ENCODE measurements at places on chromosomes 3 and 15.

DNA sequence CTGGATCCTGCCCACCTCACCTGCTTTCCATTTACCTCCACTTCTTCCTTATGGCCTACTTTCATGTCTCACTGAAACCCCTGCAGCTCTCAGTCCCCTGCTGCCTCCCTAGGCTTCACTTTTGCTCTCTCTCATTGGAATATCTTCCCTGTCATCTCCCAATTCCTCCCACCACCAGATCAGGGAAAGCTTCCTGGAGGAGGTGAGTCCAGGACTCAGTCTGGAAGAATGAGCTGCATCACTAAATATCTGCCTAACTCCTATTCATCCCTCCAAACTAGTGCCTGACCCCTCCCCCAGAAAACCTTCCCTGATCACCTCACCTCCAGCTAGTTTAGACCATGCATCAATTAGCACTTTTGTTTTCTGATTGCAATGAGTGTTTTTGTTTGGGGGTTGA, 37.1 kb downstream of the MRPL46 start:
- DNase-seq = no peak

DNA sequence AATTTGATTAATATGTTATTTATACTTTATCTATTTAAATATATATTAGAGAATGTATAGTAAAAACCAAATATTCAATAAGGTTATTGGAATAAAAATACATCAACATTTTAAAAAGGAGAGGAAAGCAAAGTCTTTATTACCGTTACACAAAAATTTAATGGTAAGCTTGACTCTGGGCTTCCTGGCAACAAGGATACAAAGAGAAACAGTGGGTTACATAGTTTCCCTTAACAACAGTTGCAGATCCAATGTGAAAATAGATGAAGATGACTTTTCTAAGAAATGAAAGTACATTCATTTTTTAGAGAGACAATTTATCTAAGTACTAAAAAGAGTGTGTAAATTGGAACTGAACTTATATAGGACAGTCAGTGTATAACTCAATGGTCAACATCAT, 6.0 kb upstream of the PHLDB2 start:
- no peak for DNase-seq

DNA sequence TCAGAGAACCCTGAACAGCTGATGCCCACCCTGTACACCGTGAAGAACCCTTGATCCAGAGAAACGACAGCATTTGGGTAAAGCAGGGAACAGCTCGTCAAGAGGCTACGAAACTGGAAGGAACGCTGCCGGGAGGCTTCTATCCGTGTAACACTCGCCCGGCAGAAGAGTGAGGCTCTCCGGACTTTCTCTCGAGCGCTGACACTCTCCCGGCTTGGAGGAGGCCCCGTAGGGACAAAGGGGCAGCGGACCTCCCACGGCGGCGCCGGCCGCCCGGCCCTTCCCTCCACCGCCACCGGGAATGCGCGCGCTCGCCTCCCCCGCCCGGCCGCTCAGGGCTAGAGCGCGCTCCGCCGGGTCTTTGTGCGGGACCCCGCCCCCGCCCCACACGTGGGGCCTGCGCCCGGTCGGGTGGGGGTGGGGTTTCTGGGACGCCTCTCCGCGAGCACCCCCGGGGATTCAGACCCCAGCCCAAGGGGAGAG, 1.7 kb downstream of the HYAL2 start:
- no peak for DNase-seq

GRCh38 chr3:51671734-51672475, 853 bp downstream of the TEX264 start:
- peak; percentile 52 for DNase-seq

DNA sequence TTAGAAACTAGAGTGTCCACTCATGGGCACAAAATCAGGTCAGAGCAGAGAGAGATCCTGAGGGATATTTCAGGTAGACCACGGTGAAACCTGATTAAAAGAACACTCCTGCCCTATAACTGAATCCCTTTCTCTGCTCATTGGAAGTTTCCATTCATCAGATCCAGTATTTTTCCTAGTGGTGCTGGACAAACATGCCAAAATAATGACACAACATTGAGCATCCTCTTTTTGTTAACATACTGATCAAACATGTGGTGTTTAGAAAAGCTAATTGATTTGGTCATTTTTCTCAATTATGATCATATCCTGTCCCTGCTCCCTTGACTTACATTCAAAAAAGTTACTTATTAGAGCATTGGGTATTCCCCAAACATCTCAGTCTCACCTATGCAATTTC, 27.2 kb downstream of the PTX3 start:
- DNase-seq = no peak

GRCh38 chr3:190024912-190025311, 95.8 kb downstream of the P3H2 start:
- no peak for DNase-seq

DNA sequence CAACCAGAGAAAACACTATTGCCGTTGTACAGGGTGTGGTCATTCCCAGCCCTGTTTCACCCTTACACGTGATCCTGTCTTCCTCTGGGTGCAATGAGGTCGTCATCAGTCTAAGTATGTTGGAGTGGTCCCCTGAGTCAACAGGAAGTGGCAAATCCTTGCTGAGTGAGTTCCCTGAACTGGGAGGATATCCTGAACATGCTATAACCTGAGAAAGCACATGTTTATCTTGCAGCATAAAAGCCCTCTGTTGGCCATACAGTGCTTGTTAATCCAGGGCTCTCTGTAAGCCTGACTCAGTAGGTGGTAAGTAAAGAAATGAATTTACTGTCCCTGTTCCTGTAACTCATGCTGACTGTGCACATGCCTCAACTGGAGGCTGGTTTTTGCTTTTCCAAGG, 477.8 kb upstream of the RGMA start:
- DNase-seq = no peak

DNA sequence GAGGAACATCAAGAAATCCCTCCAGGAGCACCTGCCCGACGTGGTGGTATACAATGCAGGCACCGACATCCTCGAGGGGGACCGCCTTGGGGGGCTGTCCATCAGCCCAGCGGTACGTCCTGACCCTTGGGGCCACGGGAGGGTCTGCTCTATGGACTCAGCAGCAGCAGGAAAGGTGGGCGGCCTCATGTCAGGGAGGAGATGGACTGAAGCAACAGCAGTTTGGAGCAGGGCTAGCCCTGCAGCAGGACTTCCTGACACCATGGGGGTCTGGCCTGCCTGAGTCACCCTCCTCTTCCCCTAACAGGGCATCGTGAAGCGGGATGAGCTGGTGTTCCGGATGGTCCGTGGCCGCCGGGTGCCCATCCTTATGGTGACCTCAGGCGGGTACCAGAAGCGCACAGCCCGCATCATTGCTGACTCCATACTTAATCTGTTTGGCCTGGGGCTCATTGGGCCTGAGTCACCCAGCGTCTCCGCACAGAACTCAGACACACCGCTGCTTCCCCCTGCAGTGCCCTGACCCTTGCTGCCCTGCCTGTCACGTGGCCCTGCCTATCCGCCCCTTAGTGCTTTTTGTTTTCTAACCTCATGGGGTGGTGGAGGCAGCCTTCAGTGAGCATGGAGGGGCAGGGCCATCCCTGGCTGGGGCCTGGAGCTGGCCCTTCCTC, 24.2 kb downstream of the HDAC11 start:
- DNase-seq = no peak

DNA sequence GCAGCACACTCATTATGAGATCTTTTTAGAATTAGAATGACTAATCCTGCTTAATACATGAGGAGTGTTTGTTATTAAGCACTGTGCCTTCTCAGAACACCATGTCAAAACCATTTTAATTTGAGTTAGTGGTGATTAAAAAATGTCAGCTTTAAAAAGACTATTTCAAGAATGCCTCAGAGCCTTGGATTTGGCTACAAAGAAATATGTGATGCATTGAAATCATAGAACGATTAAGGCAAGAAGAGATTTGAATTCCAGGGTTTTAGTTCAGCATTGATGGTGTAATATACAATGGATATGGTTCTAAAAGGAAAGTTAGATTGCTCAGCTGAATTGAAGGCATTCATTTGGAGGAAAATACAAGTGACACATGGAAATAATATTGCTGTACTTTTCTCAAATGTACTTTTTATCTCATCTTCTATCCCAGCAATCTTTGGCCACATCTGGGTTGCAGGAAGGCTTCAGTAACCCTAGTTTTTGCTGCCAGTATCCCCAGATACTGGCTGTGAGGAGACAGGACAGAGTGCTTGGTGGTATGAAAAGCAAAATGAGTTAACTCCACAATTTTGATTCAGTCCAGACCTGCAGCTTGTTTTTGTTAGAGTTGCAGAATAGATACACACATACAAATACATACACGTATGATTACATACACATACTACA, 303.8 kb downstream of the CLSTN2 start:
- DNase-seq = no peak

GRCh38 chr3:149424918-149425317, 47.5 kb upstream of the TM4SF1 start:
- no peak for DNase-seq

DNA sequence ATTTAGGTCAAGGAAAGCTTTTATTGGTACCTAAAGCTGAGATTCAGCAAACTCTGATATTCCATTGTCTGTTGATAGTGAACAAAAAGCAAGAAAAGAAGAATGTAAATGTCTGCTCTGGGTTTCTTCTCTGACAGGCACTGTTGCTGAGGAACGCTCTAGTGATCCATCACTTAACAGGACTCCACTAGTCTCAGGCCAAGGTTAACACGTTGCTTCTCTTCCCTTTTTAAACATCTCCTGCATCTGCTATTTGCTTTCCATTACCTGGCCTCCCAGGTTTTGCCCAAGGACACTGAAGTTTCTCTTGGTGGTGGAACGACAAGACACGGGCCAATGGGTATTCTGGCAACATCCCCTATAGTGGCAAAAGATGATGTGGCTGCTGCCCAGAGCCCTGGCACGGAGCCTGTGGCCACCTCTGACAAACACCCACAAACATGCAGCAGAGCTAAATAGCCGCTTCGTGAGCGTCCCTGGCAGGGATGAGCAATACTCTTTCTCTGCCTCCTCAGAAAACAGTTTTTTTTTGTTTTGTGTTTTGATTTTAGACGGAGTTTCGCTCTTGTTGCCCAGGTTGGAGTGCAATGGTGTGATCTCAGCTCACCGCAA, 97.8 kb upstream of the AKAP13 start:
- no peak for DNase-seq

DNA sequence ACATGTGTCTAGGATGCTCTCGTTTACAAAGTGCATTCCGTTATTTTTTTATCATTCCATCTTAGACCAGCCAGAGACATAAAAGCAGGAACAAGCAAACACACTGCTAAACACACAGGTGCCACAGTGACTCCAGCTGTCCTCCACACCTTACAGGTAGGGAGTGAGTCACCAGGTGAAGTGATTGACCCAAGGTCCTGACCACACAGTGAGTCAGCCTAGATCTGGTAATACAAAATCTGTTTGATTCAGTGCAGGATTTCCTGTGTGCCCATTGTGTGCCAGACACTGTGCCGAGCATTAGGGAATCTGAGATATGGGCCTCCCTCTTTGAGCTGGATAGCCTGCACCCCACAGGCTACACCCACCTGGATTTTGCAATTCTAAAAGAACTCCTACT, 16.7 kb upstream of the BFSP2 start:
- DNase-seq = no peak

DNA sequence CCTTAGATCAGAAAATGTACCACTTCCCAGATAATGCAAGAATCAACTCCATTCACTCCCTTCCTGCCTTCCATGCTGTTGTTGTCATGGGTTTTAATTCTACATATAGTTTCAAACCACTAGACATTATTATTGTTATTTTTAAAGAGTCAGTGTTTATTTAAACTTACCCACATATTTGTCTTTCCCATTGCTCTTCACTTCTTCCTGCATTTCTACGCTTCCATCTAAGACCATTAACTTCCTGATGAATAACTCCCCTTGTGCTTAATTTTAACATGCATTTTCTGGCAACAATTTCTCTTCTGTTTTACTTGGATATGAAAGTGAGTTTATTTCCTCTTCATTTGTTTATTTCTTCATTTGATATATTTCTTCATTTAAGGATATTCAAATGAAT, 127.1 kb upstream of the FHIT start:
- no peak for DNase-seq

GRCh38 chr3:96678325-96678724, 136.1 kb upstream of the EPHA6 start:
- no peak for DNase-seq

DNA sequence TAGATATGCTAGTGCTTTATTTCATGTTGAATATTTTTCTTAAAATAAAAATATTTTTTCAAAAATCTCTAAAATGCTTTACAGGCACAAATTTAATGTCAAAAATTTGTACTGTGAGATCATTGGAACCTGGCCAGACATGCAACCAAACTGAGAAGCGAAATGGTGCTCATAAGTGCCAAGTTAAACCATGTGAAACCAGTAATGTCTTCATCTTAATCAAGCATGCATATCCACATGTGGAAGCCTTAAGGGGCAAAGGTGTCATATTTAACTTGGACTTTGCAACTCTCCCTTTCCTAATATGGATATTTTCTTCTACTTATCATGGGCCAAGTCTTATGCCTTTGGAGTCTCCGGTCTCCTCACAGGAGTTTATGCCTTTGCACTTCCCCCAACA, 208.9 kb upstream of the COL8A1 start:
- DNase-seq = no peak

GRCh38 chr15:40782609-40783227, 12.9 kb downstream of the C15orf62 start:
- DNase-seq = peak; percentile 44

- peak; percentile 93 for DNase-seq
Observed at GRCh38 chr3:14431917-14432834, 29.8 kb downstream of the SLC6A6 start.

GRCh38 chr3:51691949-51692348, 14.9 kb upstream of the GRM2 start:
- DNase-seq = no peak

- DNase-seq = no peak
Observed at GRCh38 chr15:56838085-56838484, 80.4 kb upstream of the TCF12 start.

DNA sequence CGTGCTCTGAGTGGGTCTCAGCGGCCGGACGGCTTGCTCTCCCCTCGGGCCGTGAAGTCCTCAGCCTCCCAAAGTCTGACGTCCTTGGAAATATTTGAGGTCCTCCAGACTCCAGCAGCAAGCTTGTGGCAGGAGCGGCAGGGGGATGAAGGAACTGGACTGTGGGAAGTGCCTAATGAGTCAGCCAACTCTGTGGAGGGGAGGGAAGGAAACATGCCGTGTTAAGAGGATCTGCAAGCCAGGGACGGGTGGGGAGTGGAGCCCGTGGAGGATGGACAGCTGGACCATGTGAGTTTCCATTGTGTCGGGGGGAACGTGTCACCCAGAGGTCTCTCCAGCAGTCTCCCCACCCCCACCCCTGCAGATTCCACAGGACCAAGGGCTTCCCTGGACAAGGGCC, 39.4 kb upstream of the IDH2 start:
- DNase-seq = no peak

- no peak for DNase-seq
Observed at GRCh38 chr3:194121891-194122631, 13.9 kb upstream of the HES1 start.

DNA sequence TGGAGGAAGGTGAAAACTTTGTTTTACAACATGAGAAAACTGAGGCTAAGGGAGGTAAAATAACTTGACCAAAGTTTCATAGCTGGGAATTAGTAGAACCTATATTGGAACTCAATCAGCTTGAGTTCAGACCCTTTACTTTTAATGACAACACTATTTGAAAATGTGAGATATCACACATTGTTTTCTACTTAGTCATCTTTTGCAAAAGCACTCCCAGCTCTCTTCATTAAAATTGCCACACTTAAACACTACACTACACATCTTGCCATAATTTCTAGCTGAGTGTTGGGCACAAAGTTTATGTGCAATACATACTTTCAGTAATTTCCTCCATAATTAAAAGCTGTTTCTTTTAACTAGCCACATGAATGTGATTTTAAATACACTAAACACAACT, 230.4 kb upstream of the DCBLD2 start:
- DNase-seq = no peak

- DNase-seq = no peak
Observed at GRCh38 chr3:115930922-115931321, 307.6 kb downstream of the GAP43 start.

GRCh38 chr15:94277485-94277884, 46.1 kb downstream of the MCTP2 start:
- DNase-seq = no peak
